ENCODE measurements at places on chromosomes 13 and 19.

DNA sequence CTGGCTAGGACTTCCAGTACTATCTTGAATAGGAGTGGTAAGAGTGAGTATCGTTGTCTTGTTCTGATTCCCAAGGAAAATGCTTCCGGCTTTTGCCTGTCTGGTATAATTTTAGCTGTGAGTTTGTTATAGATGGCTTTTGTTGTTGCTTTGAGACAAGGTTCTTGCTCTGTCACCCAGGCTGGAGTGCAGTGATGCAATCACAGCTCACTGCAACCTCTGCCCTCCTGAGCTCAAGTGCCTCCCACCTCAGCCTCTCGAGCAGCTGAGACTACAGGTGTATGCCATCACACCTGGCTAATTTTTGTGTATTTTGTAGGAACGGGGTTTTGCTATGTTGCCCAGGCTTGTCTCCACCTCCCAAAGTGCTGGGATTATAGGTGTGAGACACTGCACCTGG is 6.1 kb upstream of the ZNF543 start:
- DNase-seq, result no peak

GRCh38 chr13:106533101-106533942 is 2.1 kb downstream of the EFNB2 start:
- peak; percentile 75 for DNase-seq

DNA sequence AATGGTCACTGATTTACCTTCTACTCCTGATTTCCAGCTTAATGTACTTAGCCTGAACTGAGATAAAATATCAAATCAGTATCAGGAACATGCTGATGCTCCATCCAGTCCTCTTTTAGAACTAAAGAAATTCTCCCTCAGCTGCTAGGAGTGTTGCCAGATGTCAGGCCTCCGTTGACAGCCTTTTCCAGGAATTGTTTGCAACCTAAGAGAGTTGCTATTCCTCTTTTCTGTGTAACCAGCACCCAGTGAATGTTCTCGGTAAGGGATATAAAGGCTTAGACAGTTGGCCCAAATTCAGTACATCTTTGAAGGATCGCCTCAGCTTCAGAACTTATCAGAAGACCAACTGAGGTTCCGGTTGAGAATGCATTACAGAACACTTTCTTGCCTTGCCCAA is 559.0 kb downstream of the PCDH17 start:
- DNase-seq, result no peak

- no peak for DNase-seq
These were observed 20.9 kb downstream of the COG6 start for GRCh38 chr13:39676315-39676876.

GRCh38 chr19:38763795-38764220 is 9.5 kb downstream of the LGALS7 start:
- DNase-seq, result no peak

- peak; percentile 62 for DNase-seq
These were observed 758 bp upstream of the CACNG7 start for GRCh38 chr19:53908106-53908934.

DNA sequence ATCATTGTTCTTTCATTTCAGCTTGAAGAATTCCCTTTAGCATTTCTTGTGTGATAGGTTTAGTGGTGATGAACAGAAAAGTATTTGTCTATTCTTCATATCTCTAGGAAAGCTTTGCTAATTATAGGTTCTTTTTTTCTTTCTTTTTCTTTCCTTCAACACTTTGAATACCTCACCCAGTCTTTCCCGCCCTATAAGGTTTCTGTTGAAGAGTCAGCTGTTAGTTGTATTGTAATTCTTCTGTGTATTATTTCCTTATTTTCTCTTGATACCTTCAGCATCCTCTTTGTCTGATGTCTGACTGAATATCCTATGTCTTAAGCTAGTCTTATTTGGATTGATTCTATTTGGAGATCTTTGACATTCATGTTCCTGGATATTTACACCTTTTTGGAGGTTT is 1989.4 kb downstream of the PCDH9 start:
- DNase-seq, result no peak

GRCh38 chr13:41463838-41464602 is 6.7 kb downstream of the RGCC start:
- DNase-seq, result no peak
